COLO829 (cell line): ENCODE measurements at places on chromosomes 1 and 21.

- DNase-seq, result no peak
These were observed 1.4 kb downstream of the RNF11 start for GRCh38 chr1:51237351-51238033.

DNA sequence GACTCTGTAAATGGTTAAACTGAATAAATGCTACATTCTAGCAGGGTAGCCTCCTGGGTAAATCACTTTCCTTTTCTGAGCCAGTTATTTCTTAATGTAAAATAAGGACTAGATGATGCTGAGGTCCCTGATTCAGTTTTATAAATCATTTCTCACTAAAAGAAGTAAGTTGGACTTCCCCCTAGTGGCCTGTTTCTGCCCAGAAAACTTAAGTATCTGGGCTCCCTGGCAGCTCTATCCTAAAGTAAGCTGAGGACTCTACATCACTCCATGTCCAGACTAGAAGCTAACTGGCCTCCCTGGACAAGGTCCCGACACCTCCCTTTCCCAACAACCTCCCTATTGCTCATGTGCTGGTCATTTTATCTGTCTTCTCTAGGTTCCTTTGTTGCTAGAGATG lies 3.0 kb downstream of the GPN2 start:
- DNase-seq, result no peak

DNA sequence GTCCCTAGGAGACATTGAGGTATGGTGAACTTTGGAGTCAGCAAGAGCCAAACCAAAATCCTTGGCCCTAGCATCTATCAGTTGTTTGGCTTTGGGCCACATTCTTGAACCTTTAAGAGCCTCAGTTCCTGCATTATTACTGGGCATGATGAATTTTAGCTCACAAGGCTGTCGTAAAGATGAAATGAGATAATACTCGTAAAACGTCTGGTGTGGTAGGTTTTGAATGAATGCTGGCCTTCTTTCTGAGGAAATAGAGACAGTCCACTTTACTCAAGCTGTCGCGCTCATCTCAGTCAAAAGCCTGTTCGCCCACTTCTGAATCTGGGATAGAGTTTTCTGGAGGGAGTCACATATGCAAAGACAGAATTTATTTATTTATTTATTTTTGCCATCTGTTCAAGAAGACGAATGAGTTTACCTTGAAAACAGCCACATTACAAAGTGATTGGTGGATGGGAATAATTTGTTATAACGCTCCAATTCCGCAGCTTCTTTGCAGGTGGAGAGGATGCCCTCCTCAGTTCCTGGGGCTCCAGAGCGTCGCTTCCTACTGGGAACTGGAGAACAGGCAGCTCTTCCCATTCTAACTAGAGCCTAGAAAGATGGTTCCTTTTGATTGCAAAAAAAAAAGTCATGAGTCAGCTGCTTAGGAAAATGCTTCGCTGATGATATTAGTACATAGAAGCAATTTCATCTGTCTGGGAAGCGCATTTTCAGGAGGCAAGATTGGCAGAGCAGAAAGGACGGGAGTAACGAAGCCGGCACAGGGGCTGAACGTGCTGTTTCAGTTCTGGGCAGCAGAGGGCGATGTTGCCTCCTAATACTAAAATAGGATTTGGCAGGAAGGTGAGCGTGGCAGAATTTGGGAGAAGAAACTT lies 49.9 kb upstream of the CYP2J2 start:
- DNase-seq, result peak; percentile 66

DNA sequence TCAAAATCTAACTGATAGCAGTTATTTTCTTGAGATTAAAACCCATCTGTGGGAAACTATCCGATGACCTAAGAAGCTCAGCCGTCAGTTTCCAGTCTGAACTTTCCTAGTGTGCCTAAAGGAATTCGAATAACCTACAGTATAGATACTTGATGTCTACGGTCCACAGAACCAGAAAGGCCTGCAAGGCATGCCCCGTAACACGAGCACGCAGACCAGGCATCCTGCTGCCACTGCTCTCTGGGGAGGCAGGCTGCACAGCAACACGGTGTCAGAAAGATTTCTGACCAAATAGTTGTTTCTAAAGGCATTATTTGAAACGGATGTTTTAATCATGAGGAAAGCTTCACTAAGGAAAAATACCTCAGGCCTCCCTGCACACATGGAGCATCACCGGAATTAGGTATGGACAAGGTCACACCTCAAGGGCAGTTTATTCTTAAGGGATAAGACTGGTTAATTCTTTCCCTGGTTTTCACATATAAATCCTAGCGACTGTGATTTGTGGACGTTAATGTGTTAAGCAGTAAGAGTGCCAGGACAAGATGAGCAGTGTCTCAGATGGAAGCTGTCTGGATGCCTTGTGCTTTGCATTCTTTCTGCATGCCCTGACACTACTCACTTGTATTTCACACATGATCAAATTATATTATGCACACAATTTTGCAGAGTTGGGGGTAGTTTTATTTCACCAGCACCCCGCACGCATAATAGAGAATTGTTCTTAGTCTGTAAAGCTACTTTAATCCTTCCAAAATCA lies 49.0 kb upstream of the NADK start:
- no peak for DNase-seq

GRCh38 chr21:42254083-42254482 lies 35.1 kb downstream of the ABCG1 start:
- no peak for DNase-seq

DNA sequence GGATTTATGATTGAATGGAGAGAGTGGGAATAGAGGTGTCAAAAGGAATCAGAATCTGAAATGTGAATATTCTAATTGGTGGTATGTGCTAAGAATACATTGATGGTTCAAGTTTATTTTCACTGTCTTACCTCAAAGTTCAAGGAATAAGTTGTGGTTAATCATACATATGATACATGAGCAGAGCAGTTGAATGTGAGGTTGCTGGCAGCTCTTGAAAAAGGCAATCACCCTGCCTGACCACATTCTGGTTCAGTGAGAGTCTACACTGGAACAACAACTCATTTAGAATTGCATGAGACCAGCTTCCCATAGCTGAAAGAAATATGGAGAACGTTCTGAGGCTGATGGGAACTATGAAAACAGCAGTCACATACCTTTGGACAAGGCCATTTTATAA lies 68.3 kb upstream of the ARHGAP29 start:
- DNase-seq, result no peak

GRCh38 chr21:36882776-36883175 lies 83.7 kb downstream of the HLCS start:
- DNase-seq, result no peak

GRCh38 chr1:244322791-244323521 lies 128.8 kb downstream of the ADSS2 start:
- peak; percentile 98 for DNase-seq

DNA sequence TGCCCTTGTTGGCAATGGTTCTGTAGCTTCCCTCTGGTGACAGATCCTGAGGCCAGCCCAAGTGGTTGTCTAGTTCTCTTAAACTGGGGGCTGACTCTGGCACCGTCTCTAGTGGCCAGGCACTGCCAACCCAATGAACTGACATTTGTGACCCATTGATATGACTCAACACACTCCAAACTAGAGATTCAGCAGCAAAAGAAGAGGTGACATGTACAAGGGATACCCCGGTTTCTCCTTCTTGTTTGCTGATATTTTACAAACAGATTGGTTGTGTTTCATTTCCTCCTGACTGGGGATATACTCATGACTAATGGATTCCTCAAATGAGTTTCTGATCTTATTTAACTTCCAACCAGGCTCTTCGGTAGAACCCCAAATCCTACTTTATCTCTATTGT lies 65.9 kb upstream of the DNAJC6 start:
- no peak for DNase-seq

- DNase-seq, result no peak
These were observed 13.4 kb downstream of the SNAP47 start for GRCh38 chr1:227748496-227749182.

GRCh38 chr21:34579411-34579810 lies 35.5 kb downstream of the RCAN1 start:
- DNase-seq, result no peak

DNA sequence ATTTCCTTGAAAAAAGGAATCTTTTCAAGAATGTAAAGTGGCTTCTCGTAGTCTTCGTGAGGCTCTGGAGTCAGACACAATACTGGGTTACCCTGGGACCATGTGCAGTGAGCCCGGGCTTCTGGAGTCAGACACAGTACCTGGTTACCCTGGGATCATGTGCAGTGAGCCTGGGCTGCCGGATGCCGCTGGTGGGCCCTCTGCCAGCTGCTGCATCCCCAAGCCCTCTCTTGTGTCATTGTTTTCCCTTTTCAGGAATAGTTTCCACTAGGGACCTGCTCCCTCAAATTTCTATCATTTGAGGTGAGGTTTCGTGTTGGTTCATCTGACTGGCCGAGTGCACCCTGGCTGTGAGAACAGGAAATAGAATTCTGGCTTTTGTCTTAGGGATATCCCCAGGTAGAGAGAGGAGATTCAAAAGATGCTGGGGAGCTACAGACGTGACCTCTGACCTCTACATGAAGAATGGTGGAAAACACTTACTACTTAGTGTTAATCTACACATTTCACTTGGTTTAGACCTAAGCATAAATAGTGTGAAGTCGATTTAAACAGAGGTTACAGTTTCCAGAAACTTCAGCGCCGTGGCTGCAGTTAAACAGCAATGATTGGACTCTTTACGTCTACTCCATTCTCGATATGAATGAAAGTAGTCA lies 10.6 kb downstream of the ADARB1 start:
- DNase-seq, result no peak

DNA sequence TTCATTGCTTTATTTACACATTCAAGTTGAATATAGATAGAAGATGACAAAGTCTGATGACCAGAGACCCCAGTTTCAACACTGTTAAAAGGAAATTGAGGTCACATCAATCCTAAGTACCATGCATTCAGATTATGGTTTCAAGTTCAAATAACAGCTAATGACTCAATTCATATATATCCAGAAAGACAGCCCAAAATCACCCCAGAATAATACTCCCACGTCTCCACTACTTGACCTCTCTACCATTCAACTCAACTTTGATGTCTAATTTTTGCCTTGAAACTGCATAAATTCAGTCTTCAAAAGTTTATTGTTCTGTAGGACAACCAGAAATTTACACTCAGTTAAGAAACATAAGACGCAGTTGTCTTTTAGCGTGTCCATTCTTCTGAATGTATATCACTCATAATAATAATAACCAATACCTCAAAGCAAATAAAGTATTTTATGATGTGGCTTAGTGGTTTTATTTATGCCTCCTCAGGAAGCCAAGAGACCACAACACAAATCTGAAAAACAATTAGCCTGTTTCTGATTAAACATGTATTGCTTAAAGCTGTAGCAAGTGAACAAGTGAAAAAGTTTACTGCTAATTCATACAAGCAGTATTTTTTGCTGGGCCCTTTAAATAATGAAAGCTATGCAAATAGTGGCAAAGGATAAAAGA lies 569.0 kb downstream of the LTN1 start:
- no peak for DNase-seq

DNA sequence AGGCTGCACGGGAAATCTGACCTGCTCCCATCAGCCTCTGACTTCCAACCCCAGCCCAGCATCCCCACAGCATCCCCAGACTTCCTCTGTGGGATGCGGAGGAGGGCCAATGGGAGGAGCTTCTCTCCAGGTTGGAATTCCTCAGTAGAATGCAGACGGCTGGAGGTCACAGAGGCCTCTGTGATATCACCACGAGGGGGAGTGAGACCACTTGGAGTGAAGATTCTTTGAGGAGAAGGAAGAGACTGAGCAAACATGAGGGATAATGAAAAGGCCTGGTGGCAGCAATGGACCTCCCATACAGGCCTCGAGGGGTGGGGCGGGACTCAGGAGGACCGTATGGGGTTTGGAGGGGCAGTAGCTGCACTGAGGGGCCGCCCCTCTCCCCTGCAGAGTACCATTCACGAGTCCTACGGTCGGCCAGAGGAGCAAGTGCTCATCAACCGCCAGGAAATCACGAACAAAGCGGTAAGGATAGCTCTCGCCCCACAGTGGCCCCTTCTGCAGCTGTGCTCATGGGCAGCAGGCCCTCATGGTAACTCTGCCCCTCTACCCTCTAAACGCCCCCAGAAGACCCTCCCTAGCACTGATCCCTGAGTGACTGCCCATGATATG lies at the start of gene CATSPER4:
TSS of gene CATSPER4 (plus strand) at position 230 of the 615 bp plus-strand sequence. CDS start at position 256, 26 bp downstream.
- DNase-seq, result peak; percentile 47

GRCh38 chr1:151049458-151049857 lies 1.9 kb downstream of the C1orf56 start:
- DNase-seq, result no peak

- no peak for DNase-seq
These were observed 25.2 kb upstream of the SSX2IP start for GRCh38 chr1:84715342-84716019.

DNA sequence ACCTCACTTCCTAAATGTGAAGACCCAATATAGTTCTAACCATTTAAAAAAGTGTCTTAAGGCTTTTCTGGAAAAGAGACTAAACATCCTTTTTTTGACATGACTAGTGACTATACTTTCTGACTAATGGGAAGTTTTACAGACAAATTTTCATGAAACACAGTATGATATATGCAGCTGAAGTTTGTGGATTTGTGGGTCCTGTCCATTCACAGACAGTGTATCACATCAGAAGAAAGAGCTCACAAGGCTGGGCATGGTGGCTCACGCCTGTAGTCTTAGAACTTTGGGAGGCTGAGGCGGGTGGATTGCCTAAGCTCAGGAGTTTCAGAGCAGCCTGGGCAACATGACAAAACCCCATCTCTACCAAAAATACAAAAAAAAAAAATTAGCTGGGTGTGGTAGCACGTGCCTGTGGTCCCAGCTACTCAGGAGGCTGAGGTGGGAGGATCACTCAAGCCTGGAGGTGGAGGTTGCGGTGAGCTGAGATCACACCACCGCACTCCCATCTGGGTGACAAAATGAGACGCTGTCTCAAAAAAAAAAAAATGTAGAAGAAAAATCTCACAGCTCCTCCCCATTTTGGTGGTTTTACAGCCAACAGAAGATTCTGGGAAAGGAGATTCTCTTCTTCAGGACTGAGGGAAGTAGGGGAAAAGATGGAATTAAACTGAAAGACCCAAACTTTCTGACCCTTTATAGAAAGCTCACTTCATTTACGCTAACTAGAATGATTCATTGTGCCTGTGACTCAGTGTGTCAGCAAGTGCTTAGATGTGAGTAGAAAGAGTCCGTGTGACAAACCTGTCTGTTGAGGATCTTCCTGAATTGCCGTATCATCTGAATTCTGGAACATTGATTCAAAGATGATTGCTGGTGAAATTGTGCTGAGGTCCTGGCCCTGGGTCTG lies 15.2 kb upstream of the YRDC start:
- no peak for DNase-seq

DNA sequence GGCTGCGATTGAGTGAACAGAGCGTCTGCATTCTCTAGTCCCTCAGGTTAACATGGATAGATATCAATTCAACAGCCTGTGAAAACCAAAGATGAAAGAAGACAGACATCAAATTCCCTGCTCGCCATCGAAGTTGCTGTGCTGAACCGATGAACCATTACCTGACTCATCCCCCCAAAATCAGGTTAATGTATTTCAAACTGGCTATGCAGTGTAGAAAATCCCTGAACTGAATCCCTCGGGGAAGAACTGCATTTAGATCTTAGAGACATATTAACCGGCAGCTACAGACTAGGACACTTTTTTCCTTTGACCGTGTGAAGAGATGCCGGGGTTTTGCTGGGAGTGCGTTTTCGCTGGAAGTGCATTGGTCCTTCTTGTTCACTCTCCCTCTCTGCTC lies 213.2 kb upstream of the KIAA0040 start:
- DNase-seq, result no peak
